ENCODE measurements at places on chromosomes 7 and 10.

GRCh38 chr10:104331208-104331838, 6.9 kb downstream of the ITPRIP start:
- DNase-seq, result peak; percentile 2

- DNase-seq, result no peak
Measured at GRCh38 chr10:98488669-98489430, 42.1 kb upstream of the HPS1 start.

DNA sequence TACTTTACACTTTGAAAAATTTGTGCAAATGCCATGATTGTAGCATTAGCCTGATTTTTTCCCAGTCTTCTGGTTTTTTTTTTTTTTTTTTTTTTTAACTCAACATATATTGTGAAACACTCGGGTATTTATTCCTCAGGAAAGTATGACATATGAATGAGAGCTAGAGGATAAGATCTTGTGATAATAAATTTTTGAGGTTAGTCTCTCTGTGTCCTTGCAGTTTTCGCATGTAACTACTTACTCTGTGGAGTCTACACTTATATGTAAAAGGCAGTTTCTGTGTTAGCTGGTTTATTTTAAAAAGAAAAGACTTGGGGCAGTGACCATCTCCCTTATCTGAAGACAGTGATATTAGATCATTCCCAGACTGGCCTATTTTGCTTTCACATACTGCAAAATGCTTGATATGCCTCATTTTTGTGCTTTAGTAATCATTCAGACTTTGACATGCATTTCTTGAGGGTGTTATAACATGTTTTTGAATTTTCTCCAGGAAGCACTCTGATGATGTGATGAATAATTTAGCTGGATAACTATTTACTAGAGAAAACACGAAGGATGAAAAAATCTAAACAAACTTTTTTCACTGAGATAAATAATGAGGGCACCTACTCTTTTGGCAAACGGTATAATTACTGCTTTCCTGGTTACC, 371.0 kb downstream of the NRG3 start:
- no peak for DNase-seq

DNA sequence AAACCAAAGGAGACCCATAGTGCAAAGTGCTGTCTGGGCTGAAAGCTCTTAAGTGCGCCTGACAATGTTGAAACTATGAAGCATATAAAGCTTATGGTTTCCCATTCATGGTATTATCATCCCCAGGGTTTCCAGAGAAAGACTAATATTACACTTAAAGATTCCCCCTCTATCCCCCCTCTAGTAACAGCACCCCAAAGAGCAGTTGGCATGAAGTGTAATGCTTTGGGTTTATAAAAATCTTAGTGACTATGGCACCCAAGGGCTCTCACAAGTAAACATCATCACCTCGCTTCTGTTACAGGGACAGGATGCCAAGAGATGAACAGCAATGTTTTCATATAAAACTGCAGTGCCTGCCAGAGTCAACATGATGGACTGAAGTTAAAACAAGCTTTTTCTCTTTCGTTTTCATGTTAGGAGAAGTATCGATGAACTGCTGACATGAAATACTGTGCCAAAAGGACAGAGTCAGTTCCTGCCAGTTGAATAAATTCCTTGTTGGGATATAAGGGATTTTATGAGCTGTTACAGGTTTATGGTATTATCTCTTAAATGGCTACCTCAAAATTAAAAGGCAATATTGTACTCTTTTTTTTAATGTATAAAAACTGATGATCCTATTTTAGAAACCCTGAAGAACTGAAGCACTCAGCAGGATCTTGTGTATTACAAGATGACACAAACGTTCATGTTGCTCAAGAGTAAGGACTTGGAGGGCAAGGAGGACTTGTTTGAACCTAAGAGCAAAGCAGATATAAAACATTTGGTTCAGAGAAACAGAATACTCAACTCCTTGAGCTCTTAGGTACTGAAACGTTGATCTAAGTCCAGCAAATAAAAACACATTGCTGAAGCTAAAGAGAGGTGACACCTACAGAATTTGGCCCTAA, 203.7 kb upstream of the IMMP2L start:
- no peak for DNase-seq

DNA sequence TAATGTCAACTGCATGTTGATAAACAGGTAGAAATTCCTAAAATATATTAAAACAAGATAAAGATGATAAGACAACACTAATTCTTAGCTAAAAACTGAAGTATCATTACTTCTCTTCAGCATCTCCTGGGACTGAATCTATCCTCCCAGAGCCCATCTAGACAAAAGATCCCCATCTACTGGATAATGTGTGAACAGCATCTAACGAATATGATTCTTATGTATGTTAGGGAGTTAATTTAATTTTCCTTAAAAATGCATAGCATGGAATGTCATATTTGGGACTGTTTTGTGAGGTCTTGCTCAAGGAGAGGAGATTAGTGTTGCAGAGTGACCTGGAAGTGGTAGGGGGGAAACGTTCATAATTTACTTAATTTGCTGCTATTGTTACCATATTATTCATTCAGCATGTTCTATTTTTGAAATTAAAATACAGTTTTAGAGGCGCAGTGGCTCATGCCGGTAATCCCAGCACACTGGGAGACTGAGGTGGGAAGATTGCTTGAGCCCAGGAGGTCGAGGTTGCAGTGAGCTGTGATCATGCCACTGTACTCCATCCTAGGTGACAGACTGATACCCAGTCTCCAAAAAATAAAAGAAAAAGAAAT, 305.1 kb upstream of the CSTF2T start:
- no peak for DNase-seq

- DNase-seq, result no peak
Measured at GRCh38 chr7:81111358-81111757, 192.5 kb upstream of the SEMA3C start.

- no peak for DNase-seq
Measured at GRCh38 chr10:24262929-24263590, 54.1 kb downstream of the KIAA1217 start.

DNA sequence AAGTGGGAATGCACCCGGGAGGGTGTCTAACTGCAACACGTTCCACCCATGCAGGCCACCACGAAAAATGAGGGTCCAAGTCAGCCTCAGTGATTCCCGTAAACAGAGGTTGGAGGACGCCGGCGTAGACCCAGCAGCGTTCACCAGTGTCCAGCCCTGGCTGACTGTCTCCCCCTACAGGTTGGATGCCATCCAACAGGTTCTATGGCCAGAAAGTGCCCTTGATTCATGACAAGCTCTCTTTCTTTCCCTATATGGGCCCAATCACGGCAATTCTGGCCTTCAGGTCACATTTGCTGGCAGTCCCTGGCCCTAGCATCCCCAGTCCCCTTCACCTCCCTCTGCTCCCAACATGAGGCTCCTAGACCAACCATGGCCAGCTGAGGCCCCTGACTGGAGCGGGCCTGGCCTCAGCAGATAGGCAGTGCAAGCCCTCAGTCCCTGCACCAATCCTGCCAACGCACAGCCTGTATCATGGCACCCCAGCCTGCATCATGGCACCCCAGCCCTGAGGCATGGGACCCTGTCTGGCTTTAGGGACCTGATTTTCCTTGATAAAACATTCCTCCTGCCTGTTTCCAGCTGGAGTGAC, 227.4 kb downstream of the GRID1 start:
- DNase-seq, result no peak

DNA sequence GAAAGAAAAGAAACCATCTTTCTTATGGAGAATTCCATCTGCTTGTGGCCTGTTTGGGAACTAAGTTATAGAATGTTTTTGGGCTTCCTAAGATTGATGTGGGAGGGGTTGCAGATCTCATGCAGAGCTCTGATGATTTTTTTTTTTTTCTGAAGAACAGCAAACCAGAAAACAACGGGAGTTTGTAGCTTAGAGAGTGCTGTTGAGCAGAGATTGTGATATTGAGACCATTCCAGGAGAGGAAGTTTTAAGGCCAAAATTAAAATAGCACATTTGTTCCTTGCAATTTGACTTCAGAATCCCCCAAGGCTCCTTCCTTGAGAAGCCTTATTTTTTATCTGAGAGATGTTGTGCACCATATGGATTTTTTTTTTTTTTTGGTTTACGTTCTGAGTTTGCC, 159.5 kb upstream of the NRP1 start:
- no peak for DNase-seq

GRCh38 chr10:30241422-30242110, 107.5 kb downstream of the MTPAP start:
- no peak for DNase-seq

DNA sequence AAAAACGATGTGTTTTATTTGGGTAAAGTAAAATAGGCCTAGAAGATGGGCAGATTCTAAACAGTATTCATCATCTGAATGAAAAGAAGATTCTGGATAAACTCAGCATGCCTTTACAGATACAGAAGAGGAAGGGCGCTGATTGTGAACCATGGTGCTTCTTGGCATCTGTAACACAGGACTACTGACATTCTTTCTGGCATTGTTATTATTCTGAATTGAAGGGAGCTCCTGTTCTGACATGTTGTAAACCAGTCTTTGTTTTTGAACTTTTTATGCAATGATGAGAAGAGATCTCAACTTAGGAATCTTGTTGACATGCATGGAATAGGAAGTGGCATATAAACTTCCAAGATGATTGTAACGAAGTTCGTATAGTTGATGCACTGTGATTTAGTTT, 13.5 kb downstream of the RPA3 start:
- no peak for DNase-seq

GRCh38 chr7:151382079-151382885, 27.6 kb downstream of the WDR86 start:
- no peak for DNase-seq

- no peak for DNase-seq
Measured at GRCh38 chr7:102152672-102153598, 133.7 kb upstream of the SH2B2 start.

DNA sequence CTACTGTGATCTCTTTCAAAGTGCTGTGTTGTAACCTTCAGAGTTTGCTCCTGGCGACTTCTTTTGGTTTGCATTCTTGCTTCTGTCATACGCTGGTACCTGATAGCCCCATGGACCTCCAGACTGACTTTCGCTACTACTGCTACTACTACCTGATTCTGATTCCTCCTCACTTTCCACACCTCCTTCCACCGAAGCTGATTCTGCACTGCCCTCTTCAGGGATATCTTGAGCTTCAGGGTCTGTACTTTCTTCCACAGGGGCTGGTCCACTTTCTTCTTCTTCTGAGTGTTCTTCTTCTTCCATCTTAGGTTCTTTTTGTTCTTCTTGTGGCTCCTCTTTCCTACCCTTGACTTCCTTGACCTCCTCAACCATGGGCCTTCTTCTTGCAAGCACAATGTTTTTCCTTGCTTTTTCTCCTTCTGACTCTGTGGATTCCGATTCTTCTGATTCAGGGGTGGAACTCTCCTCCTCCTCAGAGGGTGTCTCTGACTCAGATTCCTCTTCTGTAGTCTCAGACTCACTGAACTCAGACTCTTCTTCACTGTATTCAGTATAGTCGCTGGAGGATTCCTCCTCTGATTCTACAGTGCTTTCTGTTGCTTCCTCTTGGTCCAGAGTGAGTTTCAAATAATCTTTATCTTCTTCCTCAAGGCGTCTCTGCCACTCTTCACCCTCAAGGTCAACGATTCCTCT, 992.2 kb downstream of the PCDH15 start:
- no peak for DNase-seq

- DNase-seq, result peak; percentile 1
Measured at GRCh38 chr7:24981171-24981951, 1.4 kb upstream of the OSBPL3 start.

DNA sequence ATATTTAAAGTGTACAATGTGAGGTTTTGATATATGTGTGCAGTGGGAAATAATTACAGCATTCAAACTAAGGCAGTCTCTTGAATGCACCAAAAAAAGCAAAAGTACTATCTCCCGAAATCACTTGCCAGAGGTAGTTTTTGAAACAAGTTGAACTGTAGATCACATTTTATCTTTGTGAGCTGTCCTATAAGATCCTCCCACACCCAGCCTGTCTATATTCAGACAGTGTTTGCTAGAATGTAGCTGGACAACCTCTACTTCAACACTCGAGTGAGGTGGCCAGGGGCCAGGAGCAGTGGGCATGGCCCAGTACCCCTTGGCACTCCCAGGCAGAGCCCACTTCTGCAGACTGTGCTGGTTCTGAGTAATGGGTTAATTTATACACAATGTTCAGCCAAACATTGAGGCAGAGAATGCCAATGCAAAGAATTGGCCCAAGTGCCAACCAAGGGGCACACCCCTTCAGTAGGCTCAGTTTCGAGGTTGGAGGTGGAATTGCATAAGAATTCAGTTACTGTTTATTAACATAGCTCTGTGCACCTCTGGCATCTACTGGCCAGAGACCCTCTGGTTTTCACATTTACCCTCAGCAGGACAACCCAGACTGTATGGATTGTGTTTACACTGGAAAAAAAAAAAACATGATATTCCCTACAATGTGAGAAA, 70.5 kb downstream of the AHR start:
- no peak for DNase-seq

- no peak for DNase-seq
Measured at GRCh38 chr7:31924251-31924650, 146.0 kb downstream of the PDE1C start.

DNA sequence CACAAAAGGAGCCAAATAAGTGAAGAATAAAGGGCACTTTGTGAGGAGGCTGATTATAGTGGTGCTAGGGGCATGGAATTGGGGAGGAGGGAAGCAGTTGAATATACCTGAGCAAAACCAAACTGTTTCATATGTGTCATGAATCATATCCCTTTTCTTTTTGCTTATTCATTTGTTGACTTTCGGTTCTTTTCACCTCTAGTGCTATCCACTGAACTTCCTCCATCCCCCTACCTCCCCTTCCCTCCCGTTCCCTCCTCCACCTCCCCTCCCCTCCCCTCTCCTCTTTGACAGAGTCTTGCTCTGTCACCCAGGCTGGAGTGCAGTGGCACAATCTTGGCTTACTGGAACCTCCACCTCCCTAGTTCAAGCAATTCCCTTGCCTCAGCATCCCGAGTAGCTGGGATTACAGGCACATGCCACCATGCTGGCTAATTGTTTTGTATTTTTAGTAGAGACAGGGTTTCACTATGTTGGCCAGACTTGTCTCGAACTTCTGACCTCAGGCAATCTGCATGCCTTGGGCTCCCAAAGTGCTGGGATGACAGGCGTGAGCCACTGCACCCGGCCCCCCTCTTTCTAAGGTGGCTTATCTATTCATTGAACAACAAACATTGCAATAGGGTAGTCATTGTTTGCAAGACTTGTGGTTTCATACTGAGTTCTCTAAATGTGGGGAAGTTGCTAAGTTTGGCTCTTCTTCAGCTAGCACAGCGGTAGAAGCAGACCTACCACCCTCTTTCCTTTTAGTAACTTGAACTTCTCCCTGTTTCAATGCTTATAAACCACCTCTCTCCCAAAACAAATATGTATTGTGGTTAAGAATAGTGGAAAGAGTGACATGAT, 150.4 kb upstream of the PRPS1L1 start:
- DNase-seq, result no peak

DNA sequence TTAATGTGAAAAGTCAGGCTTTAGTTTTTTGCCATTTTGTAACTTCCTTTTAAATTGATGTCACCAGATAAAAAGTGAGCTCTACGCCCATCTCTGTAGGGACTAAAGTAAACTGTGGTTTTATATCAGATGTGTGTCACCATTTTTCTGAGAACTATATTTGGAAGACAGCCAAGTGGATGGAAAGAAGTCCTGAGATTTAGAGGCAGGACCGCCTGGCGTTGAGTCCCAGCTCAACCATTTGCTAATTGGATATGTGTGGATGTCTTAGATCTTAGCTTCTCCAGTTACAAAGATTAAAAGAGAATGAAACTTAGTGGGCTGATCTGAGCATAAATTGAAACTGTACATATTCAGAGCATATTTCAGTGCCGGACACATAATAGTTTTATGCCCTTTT, 691.6 kb upstream of the CELF2 start:
- no peak for DNase-seq

- DNase-seq, result peak; percentile 78
Measured at GRCh38 chr7:36967387-36967786, 243.1 kb upstream of the AOAH start.

GRCh38 chr10:117004227-117005025, 561 bp downstream of the SHTN1 start:
- no peak for DNase-seq

GRCh38 chr7:42494199-42494710, 257.2 kb upstream of the GLI3 start:
- DNase-seq, result no peak

All from NCI-H774 (cell line).